ENCODE measurements at places on chromosomes 2 and 18.
A peak's percentile ranks its signal among the peaks of the same experiment; 100 is the strongest.

DNA sequence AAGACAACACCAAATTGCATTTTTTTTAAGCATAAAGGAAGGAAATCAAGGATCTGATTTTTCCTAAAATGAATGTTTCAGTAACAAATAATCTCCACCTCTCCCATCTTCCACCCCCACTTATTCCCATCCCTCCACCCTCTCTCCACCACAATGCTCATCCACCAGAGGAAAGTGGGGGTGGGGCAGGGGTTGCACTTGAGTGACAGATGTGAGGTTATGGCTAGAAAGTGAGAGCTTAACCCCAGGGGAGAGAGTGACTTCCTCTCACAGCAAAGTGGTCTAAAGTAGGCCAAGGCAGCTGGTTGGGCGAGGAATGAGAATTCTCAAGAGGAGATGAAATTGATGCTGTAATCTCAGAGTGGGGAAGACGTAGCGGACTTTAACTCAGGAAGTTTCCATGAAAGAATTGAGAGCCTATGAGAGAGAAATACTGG lies 104.7 kb downstream of the HNRNPLL start:
- DNase-seq: no peak

GRCh38 chr18:54069729-54070128 lies 154.7 kb downstream of the MBD2 start:
- DNase-seq: no peak

DNA sequence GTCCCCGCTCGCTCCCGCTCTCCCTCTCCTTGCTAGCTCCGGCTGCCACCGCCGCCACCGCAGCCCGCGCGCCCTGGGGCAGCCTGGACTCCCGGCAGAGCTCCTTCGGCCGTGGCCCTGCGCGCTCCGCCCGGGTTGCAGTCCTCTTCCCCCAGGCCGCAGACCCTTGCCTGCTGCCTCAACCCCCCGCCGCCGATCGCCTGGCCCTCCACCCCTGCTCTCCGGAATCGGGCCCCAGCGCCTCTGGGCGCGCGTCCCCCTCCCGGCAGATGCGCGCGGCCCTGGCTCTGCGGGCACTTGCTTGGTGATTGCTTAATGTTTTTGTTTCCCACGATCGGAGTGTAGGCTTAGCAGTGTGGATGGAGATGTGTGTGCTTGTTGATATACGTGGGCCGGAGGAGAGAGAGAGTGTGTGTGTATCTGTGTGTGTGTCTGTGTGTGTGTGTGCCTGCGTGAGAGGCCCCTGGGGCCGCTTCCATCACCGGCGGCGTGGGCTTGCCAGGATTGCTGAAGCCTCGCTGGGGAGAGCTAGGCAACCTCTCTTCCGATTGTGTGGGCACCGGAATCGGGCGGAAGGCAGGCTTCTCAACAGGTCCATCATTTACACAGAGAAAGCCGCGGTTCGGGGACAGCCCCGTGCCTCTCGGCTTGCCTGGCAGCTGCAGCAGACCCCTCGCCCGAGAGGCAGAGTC lies 877 bp downstream of the INHBB start:
- no peak for DNase-seq

GRCh38 chr2:73852020-73852419 lies 23.3 kb downstream of the STAMBP start:
- no peak for DNase-seq

GRCh38 chr2:157304811-157305722 lies 20.6 kb downstream of the ERMN start:
- DNase-seq: no peak

GRCh38 chr2:46778511-46778910 lies 137.1 kb downstream of the MCFD2 start:
- no peak for DNase-seq

GRCh38 chr2:127091148-127091547 lies 15.8 kb downstream of the BIN1 start:
- no peak for DNase-seq

DNA sequence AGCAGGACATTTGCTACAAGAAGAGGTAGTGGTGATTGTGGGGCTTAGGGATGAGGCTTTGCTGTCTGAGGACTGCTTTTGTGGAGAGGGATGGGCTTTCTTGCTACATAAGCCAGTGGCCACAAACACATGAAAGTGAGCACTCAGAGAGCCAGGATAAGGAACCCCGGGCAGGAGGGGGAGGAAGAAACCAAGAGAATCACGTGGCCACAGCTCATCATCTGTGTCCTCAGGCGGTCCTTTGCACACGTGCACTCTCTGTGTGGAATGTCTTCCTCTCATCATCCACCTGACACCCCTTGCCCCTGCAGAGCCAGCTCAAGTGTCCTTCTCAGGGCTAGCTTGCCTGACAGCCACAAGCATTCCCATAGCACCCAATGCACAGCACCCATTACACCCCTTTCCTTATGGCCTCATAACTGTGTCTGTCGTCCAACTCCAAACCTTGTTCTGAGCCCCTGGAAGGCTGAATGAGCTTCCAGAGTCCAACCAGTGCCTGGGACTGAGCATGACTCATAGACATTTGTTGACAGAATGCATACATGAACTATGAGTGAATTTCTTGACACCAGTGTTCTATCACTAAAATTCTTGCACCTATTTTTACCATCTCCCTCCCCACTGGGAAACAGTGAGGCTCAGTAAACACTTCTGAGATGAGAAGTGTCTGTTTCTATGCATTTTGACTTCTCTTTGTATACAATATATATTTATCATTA lies 398.3 kb downstream of the ALK start:
- no peak for DNase-seq

DNA sequence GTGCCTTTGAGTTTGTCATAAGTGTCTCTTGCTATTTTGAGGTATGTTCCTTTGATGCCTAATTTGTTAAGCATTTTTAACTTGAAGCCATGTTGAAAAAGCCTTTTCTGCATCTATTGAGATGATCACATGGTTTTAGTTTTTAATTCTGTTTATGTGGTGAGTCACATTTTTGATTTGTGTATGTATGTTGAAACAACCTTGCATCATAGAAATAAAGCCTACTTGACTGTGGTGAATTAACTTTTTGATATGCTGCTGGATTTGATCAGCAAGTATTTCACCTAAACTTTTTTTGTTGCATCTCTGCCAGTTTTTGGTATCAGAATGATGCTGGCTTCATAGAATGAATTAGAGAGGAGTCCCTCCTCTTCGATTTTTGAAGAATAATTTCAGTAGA lies 469.7 kb downstream of the CDH2 start:
- DNase-seq: no peak

- no peak for DNase-seq
Measured at GRCh38 chr18:43350176-43350575, 72.9 kb upstream of the SYT4 start.

DNA sequence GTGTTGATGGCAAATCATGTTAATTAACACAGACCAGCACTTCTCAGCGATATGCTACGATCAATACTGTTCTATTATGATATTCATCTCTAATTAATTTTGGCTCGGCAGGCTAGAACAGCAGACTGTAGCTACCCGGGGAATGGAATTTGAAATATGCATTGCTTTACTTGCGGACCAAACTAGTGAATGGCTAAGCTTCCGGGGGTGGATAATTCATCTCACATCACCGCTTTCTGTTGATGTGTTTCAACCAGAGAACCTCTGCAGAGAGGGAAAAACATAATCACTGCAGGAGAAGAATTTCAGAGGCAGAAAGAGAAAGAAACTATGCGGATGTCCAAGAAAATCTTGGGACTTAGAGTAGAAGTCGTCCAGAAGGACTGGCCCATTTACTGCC lies 490.9 kb downstream of the STK39 start:
- no peak for DNase-seq

GRCh38 chr2:9631553-9631819 lies 689 bp upstream of the YWHAQ start:
- DNase-seq: no peak

GRCh38 chr2:177535958-177536504 lies 143.5 kb downstream of the AGPS start:
- no peak for DNase-seq

DNA sequence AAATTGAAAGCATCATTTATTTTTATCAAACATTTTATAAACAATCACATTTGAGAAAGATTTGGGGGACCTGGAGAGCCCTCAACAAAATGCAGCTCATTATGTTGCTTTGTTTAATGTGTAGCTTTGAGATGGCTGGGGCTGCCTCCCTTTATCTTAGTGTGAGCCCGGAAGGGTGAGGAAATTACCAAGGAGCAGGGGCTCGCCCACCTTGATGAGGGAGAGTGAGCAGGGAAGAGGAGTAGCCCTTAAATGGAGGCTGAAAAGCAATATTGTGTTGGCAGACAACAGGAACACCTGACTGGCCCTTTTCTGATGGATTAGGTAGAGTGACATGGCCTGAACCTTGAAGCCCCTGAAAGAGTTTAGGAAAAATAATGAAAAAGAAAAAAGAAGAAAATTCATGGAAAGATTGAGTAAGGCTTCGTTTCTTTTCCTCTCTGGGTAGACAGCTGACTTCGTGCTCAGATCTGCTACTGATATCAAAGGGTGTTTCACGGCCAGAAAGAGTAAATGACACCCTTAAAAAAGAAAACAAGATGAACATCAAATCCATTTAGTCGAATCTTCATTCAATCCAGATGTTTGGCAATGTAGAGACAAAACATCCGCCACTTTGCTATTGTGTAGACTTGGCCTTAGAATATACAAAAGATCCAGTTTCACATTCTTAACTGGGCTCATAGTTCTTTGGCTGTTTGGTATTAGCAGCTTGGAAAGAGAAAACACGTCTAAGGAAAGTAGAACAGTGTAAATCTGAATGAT lies 206.5 kb upstream of the TCF4 start:
- no peak for DNase-seq

DNA sequence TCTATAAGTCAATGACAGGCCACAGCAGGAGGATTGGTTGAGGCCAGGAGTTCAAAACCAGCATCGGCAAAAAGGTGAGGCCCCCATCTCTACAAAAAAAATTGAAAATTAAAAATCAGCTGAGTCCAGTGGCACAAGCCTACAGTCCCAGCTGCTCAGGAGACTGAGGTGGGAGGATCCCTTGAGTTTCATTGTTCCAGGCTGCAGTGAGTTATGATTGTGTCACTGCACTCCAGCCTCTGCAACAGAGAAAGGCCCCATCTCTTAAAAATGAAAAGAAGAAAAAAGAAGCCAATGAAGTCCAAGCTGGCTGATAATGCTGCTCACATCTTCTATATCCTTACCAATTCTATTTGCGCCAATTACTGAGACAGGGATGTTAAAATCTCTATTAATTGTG lies 39.1 kb downstream of the MRPS5 start:
- DNase-seq: no peak

- no peak for DNase-seq
Measured at GRCh38 chr2:157473581-157473980, 29.7 kb upstream of the CYTIP start.

- no peak for DNase-seq
Measured at GRCh38 chr2:111205774-111206173, 85.1 kb downstream of the BCL2L11 start.

DNA sequence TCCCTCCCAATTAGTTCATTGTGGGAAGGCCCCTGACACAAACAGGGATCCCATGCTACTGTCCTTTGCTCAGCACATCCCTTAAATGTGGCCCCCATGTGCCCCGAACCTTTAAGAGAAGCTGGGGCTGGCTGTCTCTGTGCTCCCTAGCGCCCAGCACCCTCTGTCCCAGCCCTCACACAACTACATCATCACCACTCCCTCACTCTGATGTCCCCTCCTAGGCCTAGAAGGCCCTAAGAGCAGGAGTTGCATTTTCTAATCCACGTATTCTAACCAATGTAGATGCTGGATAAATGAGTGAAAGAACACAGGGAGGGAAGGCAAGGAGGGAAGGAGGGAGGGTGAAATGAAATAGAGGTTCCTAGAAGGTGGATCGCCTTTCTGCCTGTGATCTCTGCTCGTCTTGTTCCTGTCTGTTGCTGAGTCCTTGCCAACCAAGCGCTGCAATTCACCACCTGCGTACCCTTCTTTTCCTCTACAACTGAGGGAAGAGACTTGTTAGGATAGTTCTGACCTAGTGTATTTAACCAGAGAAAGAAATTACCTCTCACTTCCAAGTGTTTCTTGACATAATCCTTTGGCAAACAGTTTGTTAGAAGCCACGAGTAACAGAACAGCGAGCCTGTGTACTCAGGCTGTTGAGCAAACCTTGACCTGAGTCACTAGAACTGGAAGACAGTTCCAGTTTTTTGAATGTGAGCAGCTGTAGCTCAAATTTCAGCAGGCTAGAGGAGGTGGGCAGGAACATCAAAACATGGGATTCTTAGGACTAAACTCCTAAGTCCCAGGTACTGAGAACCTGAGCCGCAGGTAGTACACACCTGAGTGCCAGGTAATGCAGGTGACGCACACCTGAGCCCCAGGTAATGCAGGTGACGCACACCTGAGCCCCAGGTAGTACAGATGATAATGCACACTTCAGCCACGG lies 181.5 kb upstream of the ID2 start:
- DNase-seq: peak; percentile 6

DNA sequence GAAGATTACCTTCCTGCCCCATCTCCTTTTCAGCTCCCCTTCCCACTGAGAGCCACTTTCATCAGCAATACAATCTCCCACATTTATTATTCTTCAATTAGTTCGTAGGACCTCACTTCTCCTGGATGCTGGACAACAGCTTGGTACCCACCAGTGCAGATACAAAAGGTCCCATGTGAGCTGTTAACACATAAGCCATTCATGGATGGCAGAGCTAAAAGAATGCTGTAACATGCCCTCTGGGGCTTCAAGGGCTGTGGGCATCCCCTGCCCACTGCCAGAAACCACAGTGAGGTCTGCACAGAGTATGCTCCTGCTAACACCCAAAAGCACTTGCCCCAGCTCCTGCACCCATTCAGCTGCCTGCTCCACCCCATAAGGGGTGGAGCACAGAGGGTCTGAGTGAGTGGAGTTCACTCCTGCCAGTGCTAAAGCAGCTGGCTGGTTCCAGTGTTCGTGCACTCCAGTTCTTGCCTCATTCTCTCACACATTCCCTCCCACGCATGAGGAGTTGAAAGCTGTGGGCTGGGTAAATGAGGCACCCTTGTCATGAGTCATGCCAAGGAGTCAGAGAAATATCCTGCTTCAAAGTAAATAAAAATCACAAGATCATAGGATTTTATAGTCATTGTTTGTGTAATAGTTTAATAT lies 305.9 kb upstream of the TMEFF2 start:
- peak; percentile 97 for DNase-seq

DNA sequence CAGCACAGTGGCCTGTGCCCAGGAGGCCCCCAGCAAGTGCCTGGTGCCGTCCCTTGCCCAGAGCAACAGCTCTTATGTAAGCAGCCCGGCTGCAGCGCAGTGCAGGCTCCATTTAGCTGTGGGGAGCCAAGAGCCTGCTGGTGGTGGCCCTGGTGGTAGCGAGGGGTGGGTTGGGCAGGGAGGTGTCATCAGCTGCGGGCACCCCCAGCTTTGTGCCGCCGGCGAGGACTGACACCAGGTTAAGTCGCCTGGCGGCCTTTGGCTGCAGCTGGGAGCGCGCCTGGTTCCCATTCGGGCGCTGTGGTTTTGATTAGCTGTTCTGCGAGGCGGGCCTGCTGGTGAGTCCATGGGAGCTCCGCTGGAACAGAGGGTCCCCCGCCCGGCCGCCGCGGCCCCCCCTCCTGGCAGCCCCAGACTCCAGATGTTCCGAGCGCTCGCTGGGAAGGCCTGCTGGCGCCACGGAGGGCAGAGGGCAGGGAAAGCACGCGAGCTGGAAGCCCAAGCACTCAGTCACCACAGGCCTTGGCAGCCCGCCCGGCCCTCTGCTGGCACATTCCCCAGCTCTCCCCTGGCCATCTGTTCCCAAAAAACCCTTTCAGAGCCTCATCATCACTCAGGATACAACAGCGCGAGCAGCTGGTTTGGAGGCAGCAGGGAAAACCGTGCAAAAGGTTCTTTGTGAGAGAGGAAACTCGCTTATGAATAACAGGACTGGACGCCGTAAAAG lies 18.4 kb downstream of the ATOH8 start:
- peak; percentile 18 for DNase-seq
